Renal cortical epithelial cell (primary cell): ENCODE measurements at places on chromosomes 7 and 10. TPM values are rescaled to one million over a fixed set of nuclear protein-coding genes. Genes with fewer than 3 reads are reported as not detected.
A peak's percentile ranks its signal among the peaks of the same experiment; 100 is the strongest.

GRCh38 chr7:45179666-45180065, 22.1 kb downstream of the RAMP3 start:
- no peak for DNase-seq

DNA sequence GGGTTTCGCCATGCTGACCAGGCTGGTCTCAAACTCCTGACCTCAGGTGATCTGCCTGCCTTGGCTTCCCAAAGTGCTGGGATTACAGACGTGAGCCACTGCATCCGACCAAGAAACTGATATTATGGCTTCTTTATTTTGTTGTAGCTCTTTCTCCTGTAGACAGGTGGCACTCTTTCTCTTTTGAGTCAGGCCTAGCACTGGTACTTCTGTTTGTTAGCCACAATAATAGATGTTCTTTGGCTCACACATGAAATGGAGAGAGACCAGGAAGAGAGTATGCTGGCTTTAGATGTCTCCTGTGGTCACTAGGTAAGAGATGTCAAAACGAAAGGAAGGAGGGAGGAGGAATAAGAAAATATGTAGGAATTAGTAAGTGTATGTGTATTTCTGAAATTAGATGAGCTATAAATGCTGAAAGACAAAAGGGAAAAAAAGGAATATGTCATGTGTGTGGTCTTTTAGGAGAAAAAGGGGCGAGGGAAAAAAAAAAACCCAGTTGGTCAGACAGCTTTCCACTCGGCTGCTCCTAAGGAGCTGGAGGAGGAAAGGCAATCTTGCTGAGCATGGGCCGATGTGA, 78.7 kb downstream of the CLEC2L start:
- peak; percentile 63 for DNase-seq

DNA sequence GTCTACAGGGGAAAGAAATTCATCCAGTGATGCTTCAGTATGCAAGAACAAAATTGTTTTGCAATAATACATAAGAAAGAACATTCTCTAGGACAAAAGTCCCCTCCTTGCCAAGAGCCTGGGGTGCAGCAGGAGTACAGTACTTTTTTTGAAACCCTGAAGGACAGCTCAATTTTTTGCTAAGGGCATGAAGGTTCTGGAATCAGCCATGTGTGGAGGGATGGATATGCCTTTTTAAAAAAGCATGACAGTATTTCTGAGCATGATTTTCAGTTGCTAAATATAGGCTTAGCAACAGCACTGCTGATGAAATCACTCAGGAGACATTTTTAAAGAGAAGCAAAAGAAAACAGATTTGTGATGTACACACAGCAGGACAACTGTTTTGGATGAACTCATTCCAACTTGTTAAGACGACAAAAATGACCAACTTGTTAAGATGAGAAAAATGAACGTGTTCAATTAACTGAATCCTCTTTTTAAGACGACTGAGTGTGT, 39.3 kb downstream of the HBP1 start:
- no peak for DNase-seq

MYOZ1 gene
- total RNA-seq, result 0.87 and 1.0 TPM in 2 replicates

HGF gene
- total RNA-seq, result 0.15 and 0.17 TPM in 2 replicates

JAKMIP3 gene
- 0.10 TPM in 1 of 2 replicates, not detected in the other for total RNA-seq

DMTF1 gene
- 23.8 and 95.5 TPM in 2 replicates for total RNA-seq

OR2A42 gene
- total RNA-seq, result 0.15 TPM in 1 of 2 replicates, not detected in the other
